Stimulated activated CD8-positive, alpha-beta memory T cell treated with anti-CD3 and anti-CD28 coated beads, Interleukin-4, amount 100 ng/mL, for 4 hours (primary cell): ENCODE measurements at places on chromosomes 11 and 22.

DNA sequence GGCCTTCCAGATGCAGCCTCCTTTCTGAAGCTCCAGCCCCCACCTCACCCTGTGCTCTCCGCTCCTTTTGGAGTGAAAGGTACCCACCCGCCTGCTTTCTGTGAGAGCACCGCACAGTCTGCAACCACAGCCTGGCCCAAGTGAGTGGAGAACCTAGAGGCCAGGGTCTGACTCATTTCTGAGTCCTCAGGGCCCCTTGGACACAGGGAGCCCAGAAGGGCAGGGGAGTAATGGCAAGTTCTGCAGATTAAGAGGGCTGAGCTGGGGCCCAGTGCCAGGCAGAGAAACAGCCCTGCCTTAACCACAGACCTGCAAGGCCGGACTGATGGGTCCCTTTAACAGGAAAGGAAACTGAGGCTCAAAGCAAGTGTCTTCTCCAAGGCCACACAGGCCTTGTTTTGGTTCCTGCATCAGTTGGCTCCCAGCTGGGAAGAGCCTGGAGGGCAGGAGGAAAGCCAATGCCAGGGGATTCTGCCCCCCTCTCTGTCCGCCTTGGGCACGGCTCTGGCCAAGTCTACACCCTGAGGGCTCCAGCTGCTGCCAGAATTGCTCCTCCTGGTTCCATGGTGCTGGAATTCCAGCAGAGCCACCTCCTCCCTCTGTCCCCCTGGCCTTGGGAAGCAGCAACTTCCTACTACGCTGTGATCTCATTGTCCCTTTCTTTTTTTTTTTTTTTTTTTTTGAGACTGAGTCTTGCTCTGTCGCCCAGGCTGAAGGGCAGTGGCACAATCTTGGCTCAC lies 55.1 kb downstream of the CYTH4 start:
- no peak for DNase-seq

DNA sequence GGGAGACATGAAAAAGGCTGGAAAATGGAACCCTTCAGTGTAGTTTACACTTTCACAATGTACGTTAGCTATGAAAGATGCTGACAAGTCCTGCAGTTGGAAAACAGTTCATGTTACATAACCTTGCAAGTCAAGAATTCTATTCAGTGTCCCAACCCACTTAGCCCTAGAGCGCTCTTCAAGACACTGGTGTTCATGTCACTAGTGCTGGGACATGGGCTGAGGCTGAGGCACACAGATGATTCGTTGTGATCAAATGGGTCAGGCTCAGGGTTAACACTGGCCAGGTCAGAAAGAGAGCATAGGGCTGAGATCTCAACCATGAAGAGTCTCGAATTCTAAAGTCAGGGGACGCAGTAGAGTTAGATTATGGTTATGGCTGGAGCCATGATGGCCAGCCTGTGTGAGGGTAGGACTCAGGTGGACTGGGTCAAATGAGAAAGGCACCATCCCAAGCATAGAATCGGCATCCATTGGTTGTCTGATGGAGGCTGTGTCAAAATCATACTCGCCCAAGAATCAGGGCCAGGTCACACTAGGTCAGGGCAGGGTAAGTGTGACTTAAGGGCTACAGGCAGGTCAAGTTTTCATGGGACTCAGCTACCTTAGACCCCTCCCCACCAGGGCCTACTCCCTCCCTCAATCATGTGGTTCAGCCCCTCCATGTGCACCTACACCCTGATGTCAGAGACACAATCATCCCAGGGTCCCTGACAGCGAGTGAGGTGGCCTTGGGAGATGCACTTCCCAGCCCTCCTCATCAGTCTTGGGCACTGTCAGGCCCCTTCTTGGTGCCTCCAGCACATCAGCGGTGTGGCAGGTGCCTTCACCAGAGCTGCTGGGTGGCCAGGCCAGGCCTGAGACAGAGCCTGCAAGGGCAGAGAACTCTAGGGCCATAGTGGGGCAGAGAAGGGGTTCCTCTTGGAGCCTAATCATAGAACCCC lies 20.2 kb downstream of the IGLL5 start:
- no peak for DNase-seq

DNA sequence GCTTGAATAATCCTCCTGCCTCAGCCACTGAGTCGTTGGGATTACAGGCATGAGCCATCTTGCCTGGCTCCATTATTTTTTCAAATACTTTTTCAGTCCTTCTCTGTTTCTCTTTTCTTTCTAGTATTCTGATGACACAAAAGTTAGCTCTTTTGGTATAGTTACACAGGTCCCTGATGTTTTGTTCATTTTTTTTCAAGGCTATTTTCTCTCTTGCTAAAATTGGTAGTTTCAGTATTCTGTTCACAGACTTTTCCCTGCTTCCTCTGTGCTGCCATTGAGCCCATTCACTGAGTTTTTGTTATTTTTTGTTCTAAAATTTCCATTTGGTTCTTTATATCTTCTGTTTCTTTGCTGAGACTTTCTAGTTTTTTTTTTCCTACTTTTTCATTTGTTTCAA lies 166.5 kb downstream of the UVRAG start:
- no peak for DNase-seq

DNA sequence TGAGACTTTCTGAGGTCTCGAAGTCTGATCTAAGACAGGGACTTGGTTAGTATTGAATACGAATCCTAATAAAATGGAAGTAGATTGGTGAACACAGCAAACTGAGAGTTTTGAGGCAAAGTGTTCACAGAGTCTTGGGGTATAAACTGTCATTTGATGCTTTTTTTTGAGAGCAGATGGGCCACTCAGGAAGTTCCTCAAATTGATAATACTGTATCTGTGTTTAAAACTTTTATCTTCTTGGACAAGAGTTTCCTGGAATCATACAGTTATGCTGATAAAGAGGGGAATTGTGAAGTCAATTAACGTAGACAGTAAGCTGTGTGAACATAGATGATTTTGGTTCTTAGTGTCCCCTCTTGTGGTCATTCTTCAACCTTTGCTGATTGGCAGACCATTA lies 80.0 kb upstream of the CLPB start:
- no peak for DNase-seq

GRCh38 chr11:16191868-16192240 lies 164.5 kb downstream of the SOX6 start:
- no peak for DNase-seq

- DNase-seq: no peak
Measured at GRCh38 chr11:46675288-46675851, 25.0 kb downstream of the ARHGAP1 start.

DNA sequence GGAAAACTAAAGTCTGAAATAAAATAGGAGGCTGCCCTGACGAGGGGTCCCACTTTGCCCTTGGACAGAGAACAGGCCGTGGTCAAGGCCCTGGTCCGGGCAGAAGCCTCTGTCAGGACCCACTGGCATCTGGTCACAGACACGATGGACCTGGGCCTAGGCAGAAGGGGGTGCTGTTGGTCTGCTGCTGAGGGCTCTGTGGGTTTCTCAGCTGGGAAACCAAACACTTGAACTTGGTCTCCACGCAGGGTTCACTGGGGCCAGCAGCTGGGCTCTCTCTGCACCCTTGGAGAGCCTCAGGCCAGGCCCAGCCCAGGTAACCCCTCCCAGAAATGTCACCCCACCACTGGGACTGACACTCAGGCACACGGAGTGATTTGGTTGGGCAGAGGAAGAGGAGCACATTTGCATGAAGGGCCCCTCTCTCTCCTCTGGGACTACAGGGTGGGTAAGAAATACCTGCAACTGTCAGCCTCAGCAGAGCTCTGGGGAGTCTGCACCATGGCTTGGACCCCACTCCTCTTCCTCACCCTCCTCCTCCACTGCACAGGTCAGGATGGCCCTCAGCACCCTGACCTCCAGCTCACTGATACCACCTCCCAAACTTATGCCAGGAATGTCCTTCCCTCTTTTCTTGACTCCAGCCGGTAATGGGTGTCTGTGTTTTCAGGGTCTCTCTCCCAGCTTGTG lies 48.1 kb upstream of the TOP3B start:
- no peak for DNase-seq

GRCh38 chr11:32333320-32333991 lies 101.9 kb downstream of the WT1 start:
- no peak for DNase-seq

DNA sequence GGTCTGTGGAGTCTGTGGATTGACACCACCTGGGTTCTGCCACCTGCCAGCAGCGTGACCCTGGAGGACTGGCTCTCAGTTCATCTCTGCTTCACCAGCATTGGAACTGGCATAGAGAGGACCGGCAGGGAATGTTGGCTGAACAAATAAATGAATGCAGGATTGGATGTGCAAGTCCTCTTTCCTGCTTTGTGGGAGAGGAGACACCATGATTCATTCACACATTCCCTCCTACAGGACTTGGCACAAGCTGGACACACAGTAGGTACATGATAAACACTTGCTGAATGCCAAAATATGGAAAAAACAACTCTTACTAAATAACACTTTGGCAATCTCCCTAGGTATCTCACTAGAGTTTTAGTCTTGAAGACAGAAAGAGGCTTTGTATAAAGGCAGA lies 116.6 kb upstream of the NARS2 start:
- no peak for DNase-seq

- no peak for DNase-seq
Measured at GRCh38 chr22:22167791-22168189, 76.8 kb upstream of the VPREB1 start.

DNA sequence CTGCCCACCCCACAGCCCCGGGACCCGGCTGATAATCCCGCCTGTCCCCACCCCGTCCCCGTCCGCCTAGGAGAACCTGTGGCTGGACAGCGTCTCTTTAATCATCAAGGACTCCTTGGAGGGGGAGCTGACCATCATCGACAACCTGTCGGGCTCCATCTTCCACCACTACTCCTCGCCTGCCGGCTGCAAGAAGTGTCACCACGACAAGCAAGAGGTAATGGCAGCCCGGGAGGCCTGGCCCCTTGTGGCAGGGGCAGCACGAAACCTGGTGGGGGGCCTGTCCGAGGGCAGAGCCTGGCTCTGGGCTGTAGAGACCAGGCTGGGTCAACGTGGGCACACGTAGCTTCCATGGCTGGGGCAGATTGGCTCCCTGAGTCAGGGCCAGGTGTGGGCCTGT lies 109.1 kb downstream of the CACNA1I start:
- DNase-seq: no peak

DNA sequence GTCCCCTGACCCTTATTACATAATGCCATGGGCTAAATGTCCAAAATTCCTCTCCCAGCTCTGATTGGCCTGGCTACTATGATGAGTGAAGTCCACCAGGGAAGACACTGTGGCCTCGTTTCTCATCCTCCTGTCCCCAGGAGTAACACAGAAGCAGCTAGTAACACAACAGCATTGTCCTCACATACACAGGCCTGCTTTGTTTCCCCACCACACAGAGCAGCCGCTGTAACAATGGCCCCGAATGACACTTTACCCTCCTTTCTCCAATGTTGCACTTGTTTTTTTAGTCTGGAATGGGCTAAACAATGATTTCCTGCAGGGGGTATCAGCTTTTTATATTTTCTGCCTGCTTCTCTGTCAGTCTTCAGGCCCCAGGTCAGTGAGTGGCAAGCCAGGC lies at the start of gene PRR5L:
Gene PRR5L, plus strand, starts transcription at position 363 of the 400 bp plus-strand sequence. CDS start 104,834 bp downstream, outside the sequence.
- DNase-seq: no peak

DNA sequence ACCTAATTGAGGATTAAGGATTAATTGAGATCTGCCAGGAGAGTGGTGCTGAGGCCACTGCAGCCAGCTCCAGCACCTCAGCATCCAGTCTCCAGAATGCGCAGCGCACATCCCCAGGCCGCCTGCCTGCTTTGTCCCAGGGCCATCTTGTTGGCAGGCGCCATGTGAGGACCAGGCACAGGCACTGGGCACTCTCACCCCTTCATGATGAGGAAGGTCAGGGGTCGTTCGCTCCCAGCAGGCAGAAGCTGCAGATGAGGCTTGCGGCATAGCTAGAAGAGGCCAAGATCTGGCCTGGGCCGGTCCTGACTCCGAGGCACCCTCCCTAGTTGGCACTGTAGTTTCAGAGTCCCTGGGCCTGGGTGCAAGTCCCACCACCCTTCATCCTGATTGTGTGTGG lies 6.4 kb downstream of the CABP2 start:
- no peak for DNase-seq

DNA sequence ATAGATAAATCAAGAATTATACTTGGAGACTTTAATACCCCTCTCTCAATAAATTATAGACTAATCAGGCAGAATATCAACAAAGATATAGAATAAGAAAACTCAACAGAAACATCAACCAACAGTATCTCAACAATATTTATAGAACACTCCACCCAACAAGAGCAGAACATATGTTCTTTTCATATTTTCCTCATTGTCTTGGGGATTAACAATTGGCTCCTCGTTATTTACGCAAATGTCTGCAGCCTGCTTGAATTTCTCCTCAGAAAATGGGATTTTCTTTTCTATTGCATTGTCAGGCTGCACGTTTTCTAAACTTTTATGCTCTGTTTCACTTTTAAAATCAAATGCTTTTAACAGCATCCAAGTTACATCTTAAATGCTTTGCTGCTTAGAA lies 37.0 kb upstream of the FBLN1 start:
- DNase-seq: no peak

DNA sequence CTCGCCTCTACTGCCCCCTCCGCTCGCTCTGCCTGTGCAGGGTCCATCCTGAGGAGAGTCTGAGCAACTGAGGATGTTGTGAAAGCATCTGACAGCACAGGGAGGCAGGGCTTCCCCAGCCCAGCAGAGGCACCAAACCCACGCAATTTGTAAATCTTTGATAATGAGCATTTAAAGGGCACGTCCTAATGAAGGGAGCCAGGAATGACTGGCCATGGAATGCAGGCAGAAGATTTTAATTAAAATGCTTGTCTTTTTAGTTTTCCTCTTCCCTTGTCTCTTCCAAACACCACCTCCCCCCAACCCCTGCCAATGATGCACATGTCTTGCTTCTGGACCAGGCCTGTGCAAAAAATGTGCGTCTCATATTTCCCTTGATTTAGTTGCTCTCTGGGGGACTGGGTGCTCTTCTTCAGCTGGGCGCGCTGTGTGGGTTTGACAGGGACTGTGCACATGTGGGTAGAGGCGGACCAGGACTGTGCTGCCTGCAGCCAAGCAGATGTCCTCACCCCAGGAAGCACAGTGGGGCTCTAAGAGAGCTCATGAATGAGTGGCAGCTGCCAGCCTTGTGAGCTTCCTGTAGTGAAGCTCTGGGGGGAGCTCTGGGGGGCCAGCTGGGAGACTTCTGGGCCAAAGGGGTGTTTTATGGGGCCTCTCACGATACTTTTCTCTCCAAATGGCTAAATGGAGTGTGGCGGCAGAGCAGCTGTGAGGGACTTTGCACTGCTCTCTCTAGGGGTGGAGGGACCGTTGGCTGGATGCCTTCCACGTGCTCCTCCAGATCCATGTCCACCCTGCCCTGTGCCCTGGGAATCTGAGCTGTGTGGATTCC lies 273.5 kb downstream of the ST3GAL4 start:
- DNase-seq: no peak

GRCh38 chr11:17976651-17977050 lies 36.2 kb downstream of the SERGEF start:
- DNase-seq: no peak

GRCh38 chr11:80455818-80456217 lies 1015.0 kb upstream of the TENM4 start:
- DNase-seq: no peak
